ENCODE measurements at places on chromosomes 5 and 9.

DNA sequence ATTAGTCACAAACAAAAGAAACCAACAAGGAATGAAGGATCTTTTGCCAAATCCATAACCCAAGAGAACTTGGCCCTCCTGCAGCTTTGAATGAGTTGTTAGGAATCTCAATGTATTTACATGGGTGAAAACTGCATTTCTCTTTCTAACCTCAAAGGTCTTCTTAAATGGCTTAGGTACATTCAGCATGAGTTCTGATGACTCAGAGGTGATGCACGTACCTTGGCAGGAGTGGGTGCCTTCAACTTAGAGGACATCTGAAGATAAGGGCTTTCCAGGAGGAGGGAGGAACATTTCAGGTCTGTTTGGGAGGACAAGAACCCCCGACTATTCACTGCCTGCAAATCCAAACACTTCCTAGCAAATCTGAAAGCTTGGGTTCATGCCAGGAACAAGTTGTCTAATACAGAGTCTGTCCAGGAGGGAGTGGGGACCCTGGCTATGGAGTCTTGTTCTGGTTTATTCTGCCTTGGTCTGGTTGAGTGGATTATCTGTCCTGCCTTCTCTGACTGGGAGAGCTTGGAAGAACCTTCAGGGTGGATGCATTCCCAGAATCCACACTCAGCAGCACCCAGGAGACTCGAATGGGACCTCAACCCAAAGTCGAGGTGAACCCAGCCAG, 65.7 kb downstream of the IRX2 start:
- no peak for DNase-seq

DNA sequence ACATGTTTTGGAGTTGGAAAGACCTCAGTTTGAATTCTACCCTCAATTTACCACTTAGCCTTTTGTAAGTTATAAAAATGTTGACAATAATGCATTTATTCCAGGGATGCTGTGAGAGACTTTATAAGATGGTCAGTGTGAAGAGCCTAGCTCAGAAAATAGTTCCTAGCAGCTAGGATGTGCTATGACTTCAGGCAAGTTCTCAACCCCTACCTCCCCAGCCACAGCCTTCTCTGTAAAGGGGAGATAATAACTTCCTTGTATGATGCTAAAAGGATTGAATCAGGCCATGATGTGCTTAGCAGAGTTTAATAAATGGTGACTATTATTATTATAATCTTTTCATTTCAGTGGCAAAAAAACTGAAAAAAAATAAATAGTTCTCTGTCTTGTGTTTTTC, 77.6 kb downstream of the ALDH1A1 start:
- DNase-seq, result no peak

- no peak for DNase-seq
These were observed 128.4 kb downstream of the MAST4 start for GRCh38 chr5:66724349-66725139.

DNA sequence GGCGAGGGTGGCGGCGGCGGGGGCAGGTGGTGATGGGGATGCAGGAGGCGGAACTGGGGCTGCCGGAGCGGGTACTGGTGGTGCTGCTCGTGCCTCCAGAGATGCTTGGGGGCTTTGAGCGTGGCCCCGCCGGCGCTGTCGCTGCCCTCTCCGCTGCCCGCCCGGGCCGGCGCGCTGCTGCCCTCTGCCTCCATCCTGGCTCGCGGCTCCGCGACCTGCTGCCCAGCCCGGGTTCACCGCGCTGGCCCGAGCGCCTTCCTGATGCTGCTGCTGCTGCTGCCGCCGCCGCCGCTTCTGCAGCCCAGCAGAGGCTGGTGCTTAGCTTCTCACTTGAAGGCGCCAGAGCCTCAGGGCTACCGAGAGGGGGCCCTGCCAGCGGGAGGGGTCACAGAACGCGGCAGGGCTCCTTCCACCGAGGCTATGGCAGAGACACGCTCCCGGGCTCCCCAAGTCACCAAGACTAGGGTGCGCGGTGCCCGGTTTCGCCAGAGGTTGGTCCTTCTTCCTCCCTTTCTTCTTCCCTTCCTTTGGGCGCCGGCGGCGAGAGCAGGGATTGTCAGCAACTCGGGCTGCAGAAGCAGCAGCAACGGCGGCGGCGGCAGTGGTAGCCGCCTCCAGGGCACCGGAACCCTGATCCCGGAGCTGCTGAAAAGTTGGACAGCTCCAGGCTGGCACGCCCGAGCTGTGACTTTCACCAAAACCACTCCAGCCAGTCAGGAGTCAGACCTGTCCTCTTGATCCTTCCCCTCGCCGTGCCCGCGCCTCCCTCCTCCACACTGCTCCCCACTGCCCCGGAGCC, at the start of gene PDE4D:
PDE4D (minus strand) TSS at position 298 of the 799 bp plus-strand sequence.
- no peak for DNase-seq

DNA sequence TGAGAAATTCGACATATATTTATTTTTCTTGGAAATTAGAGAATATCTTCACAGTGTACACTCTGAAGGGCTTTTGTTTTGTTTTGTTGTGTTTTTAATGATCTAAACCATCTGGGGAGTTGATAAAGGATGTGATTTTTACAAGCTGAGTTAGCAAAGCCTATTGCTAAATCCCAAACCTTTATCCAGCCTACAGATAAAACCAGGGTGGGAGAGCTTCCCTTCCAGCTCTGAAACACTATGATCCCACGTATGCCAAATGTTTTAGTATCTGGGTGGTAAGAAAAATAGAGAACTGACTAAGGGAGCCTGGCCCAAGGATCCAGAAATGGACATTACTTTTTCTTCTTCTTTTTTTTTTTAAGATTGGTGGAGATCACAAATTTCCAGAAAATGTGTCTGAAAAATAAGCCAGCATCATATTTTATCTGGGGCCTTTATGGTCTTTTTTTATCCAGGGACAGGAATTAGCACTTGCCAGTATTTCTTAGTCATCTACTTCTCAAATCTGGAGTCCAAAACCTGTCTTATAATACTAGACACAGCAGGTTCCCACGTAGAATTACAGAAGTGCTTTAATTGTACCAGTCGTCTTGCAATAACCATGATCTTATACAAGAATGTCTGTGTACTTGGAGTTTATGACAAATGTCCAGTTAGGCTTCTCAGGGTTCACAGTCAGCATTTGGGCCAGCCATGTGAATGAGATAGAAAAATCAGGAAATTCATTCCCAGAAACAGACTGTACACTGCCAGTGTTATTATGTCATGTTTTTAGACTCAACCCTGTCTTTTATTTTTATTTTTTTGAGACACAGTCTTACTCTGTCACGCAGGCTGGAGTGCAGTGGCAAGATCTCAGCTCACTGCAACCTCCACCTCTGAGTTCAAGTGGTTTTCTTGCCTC, 290.8 kb upstream of the MPDZ start:
- no peak for DNase-seq

- DNase-seq, result no peak
These were observed 24.7 kb downstream of the NTRK2 start for GRCh38 chr9:84694248-84694647.

DNA sequence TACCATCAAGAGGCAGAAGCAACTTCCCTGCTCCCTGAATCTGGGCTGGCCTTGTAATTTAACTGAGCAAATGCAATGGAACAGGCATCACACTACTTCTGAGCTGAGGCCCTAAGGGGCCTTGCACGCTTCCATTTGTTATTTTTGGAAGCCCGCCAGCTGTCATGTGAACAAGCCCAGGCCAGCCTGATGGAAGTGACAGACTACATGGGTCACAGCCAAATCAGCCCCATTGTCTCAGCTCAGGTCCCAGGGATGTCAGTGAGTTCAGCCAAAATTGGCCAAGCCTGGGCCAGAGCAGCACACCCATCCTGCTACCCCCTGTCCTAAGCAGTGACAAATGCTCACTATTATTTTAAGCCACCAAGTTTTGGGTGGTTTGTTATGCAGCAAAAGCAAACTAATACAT, 72.8 kb downstream of the PRRT1B start:
- DNase-seq, result no peak
